ENCODE measurements at places on chromosomes 5 and 9.

DNA sequence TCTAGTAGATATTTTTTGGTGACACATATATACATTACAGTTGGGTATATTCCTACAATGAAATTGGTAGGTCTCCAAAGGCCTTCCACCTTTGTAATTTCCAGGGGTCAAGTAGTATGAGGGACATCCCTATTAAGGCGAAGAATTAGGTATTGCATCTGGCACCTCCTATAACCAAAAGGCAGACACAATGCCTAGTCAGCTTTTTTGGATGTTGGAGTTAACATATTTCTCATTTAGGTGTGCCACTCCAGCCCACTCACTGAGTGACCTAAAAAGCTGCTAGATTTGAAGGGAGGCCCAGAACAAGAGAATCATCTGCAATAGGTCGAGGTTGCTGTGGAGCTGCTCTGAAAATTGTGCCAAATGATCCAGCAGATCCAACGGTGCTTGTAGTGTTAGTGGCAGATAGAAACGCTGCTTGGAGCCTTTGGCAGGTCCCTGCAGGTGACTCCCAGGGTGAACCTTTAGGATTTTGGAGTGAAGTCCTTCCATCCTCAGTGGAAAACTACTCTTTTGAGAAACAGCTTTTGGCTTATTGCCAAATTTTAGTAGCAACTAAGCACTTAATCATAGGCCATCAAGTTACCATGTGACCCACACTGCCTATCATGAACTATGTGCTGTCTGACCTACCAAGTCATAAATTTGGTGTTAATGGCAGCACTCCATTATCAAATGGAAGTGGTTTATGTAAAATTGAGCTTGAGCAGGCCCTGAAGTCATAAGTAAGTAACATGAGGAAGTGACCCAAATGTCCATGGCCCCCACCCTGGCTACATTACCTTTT lies 15.7 kb upstream of the FNIP1 start:
- no peak for DNase-seq

DNA sequence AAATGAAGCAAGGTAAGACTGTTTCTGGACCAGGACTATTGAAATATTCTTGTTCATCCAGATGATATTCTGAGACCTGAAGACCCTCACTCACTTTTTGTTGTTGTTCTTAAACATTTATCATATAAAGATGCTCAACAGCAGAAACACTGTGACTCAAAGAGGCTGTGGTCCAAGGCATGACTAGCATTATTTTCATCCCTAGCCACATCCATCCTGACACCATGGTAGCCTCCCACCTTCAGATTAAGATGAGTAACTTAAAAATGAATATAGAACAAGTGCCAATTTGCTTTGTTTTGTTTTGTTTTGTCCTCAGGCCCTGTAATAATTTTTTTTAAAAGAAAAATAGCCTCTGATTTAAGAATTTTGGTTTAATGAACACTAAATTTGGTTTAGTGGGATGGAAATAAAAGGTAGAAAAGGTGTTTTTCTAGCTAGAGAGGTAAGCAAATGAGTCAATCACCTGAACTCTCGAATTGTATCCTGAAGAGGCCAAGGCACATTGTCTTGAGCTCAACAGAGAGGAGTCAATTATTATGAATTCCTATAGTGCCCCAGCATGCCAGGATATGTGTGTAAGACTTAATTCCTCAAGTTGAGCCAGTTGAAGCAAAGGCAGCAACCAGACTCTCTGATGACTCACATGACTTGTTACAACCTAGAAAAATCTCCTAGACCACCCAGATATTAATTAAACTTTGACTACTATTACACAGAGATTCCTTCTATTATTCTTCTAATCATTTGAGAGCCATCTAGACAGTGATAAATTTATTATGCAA lies 380.1 kb upstream of the TUSC1 start:
- no peak for DNase-seq

DNA sequence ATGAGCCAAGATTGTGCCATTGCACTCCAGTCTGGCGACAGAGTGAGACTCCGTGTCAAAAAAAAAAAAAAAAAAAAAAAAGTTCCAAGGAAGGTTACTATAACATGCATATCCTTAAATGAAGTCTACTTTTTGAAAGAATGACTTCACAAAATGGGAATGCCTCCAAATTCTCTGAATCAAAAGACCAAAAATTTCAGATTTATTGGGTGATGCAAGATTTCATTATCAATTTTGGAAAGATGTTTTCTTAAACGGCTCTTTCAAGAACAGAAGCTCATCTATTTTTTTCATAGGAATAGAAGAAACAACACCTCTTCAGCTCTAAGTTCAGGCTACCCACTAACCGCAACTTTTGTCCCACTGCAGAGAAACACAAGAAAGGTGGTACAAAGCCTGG lies 69.9 kb downstream of the AUH start:
- DNase-seq, result no peak

- DNase-seq, result no peak
Measured at GRCh38 chr5:152205804-152206203, 199.3 kb downstream of the NMUR2 start.

- no peak for DNase-seq
Measured at GRCh38 chr9:132232522-132232921, 70.7 kb downstream of the NTNG2 start.

DNA sequence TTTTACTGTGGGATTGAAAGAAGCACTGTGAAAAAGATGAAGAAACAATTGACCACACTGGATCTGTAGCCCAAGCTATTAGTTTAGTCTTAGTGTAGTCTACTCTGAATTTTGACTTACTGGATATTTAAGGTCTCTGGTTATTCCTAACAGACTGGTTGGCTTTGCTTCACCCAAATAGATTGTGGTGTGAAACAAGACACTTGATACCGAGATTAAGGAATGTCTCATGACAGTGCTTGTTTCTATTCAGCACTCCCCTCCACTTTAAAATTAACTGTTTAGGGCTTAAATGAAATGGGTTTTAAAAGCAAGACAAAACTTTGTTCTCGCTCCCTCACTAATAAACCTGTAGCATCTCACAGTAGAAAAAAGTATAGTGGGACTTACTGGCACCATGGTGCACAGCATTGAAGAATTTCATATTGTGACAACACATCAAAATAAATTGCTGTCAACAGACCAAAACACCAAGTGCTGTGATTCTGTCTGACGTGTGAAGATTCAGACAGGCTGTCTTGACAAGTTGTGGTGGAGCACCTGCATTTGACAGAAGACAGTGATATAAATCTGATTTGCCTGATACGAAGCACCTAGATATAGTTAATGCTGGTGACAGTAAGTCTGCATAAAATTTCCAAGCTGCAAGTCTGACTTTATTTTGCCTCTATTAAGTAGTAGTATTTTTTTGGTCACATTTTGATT lies 73.1 kb downstream of the PBX3 start:
- peak; percentile 28 for DNase-seq

GRCh38 chr9:125674981-125675973 lies 31.7 kb downstream of the MAPKAP1 start:
- DNase-seq, result no peak

DNA sequence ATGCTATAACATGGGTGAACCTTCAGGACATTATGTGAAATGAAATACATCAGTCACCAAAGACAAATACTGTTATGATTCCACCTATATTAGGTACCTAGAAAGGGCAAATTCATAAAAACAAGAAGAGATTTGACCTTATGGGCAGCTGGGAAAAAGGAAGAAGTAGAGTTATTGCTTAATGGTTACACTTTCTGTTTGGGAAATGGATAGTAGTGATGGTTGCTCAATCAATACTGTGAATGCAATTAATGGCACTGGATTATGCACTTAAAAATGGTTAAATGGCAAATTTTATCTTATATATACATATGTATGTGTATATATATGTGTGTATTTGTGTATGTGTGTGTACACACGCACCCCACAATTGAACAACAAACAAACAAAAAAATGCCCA lies 15.2 kb downstream of the FKBP15 start:
- no peak for DNase-seq

- DNase-seq, result no peak
Measured at GRCh38 chr9:73841018-73841417, 656.1 kb upstream of the RORB start.

GRCh38 chr5:9544056-9544455 lies 1.8 kb downstream of the SEMA5A start:
- peak; percentile 52 for DNase-seq

DNA sequence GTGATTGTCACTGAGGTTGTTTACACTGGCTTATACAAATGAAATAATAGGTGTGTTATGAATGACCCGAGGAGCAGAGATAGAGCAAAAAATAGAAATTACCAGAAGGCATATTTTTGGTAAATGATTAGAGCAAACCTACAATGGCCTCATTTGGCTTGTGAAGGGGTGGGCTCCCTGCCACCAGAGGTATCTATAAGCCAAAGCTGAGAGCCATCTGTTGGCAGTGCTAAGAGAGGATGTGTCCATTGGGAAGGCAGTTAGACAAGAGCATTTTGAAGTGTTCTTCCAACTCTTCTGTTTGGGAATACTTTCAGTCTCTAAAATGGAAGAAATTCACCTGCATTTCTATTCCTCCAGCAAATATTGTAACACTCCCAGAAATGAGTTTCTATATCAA lies 10.6 kb downstream of the NIPAL4 start:
- DNase-seq, result peak; percentile 52

DNA sequence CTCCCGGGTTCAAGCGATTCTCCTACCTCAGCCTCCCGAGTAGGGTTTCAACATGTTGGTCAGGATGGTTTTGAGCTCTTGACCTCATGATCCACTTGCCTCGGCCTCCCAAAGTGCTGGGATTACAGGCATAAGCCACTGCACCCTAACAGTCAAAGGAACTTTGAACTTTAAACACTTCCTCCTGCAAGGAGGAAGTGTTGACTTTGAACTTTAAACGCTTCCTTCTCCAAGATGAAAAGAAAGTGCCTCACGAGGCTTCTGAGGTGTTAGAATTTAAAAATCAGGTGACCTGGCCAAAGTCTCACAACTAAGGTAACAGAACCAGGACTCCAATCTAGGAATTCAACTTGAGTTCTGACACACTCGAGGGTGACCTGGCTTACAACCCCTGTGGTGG lies 150.9 kb downstream of the BRINP1 start:
- DNase-seq, result no peak

GRCh38 chr5:101611039-101611438 lies 685.0 kb downstream of the SLCO4C1 start:
- DNase-seq, result no peak

DNA sequence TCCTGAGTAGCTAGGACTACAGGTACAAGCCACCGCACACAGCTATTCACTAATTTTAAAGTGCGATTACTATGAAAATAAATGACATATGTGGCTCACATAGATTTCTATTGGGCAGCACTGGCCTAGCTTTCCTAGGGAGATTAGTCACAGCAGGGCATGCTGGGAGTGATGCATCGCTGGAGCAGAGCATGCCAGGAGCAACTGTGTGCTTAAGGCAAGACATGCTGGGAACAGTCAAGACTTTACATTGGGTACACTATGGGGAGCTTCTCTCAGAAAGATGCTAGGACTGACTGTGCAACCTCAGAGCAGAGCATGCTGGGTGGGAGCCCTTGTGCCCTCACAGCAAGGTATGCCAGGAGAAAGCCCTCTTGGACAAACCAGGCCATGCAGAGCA lies 9.3 kb downstream of the ST6GALNAC6 start:
- no peak for DNase-seq

DNA sequence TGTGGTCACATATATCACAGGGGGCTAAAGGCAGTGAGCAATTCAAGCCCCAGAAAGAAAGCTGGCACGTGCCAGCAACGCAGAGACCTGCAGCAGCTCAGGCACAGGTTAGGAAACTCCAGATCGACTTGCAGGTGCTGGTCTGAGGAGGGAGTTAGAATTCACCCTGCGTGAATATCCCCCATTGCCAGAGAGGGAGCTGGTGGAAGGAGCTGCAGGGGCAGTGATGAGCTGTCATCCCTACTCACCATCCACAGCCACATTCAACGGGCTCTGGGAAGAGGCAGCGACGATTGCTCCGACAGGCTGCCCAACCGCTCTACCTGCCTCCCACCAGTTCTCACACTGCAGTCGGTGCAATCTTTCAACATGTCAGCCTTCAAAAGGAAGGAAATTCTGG lies 40.8 kb upstream of the CLK4 start:
- DNase-seq, result no peak

- DNase-seq, result no peak
Measured at GRCh38 chr5:173065155-173065554, 9.0 kb downstream of the CREBRF start.

GRCh38 chr5:168836603-168837231 lies 257.5 kb upstream of the PANK3 start:
- DNase-seq, result no peak

GRCh38 chr5:57779383-57780223 lies 297.0 kb upstream of the ACTBL2 start:
- peak; percentile 80 for DNase-seq

- DNase-seq, result no peak
Measured at GRCh38 chr5:38556088-38556598, 303 bp downstream of the LIFR start.

GRCh38 chr5:127428276-127428675 lies 89.2 kb upstream of the PRRC1 start:
- no peak for DNase-seq

- peak; percentile 91 for DNase-seq
Measured at GRCh38 chr9:117335837-117336433, 78.9 kb downstream of the ASTN2 start.

DNA sequence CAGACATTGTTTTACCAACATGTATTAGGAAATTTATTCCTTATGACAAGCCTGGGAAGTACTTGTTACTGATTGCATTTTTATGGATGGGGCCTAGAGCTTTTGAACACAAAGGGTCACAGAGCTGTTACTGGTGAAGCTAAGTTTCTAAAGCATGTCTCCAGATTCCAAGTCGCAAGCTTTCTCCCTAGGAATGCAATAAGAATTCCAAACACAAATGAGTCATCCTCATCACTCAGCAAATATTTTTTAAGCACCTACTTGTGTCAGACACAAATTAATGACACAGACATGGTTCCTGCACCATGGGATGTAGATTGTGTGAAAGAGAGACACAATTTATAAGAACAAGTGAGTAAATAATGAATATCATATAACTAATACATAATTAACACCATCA lies 11.0 kb upstream of the SH3RF2 start:
- DNase-seq, result no peak

- no peak for DNase-seq
Measured at GRCh38 chr9:71783120-71783523, 14.8 kb upstream of the CEMIP2 start.

- no peak for DNase-seq
Measured at GRCh38 chr5:5348135-5348534, 74.3 kb upstream of the ICE1 start.

- DNase-seq, result no peak
Measured at GRCh38 chr9:135303280-135303647, 176.3 kb upstream of the PPP1R26 start.

- no peak for DNase-seq
Measured at GRCh38 chr5:62717301-62717933, 138.8 kb downstream of the LRRC70 start.

DNA sequence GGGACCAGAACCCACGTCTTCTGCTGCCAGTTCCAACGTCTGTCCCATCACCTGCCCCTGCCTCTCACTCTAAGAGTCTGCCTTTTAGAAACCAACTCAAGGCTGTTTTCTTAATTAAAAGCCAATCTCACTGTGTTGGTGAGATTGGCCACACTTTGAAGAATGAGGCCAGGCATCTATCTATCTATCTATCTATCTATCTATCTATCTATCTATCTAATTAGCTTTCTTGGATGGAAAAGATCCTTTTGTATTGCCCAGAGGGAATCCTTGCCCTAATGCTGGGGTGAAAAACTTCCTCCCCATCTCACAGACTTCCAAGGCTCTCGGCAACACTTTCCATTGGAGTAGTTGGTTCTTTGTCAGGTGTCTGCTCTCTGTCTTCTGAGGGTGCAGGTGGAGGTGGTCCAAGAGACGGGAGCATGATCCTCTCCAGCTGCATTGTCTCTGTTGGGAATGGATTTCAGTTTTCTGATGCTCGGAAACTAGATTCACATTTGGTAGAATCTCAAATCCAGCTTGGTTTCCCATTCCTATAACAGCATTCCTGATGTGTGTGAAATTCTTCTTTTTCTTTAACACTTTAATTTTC lies 57.9 kb downstream of the GALNT12 start:
- no peak for DNase-seq
